ENCODE measurements at places on chromosomes 2 and 18.

DNA sequence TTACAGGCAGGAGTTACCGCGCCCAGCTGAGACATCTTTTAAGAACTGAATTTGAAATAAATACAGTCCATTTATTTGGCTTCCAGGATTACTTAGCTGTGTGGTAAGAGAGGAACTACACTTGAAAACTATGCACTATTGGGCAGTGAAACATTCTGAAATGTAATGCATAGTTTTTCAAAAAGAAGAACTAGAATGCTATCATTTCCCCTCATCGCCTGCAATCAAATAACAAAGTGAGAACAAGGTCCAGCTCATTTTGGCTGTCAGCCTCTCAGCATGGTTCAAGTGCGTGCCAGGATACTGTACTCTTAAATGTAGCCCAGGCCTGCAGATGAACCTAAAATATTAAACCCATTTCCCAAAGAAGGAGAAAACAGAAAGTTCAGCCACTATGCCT is 76.6 kb upstream of the ARL5A start:
- no peak for DNase-seq

- peak; percentile 39 for DNase-seq
Observed at GRCh38 chr2:120625865-120626560, 109.7 kb upstream of the GLI2 start.

DNA sequence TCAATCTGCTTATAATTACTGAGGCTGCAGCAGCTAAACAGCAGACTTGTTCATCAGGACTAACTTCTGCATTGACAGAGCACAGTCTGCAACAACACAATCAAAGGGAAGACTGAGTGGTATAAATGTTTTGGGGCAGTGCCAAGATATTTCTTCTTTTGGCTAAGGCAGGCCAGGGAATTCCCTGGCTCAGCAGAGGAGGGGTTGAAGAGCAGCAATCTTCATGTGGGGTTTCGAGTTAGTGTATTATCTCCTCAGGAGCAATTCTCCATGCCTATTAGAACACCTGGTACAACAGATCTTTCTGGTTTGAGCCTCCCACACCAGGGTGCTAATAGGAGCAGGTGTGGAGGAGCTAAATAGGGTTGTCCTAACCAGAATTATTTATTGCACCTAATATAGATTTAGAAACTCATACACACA is 103.0 kb upstream of the STK17B start:
- peak; percentile 61 for DNase-seq

- no peak for DNase-seq
Observed at GRCh38 chr2:37869771-37870170, 55.3 kb upstream of the RMDN2 start.

GRCh38 chr2:119864318-119864717 is 104.6 kb downstream of the PTPN4 start:
- DNase-seq, result no peak

- peak; percentile 2 for DNase-seq
Observed at GRCh38 chr2:144162652-144163051, 357.3 kb downstream of the ZEB2 start.

GRCh38 chr18:45551142-45551815 is 64.0 kb upstream of the SLC14A2 start:
- no peak for DNase-seq

- DNase-seq, result no peak
Observed at GRCh38 chr2:240230291-240230931, 90.0 kb upstream of the OTOS start.
